Peyer's patch (tissue), 4 donors: ENCODE measurements at places on chromosomes 13 and 19. TPM values are rescaled to one million over a fixed set of nuclear protein-coding genes. Genes with fewer than 3 reads are reported as not detected.

ZNF845 gene
- 6.6 TPM for total RNA-seq

DNA sequence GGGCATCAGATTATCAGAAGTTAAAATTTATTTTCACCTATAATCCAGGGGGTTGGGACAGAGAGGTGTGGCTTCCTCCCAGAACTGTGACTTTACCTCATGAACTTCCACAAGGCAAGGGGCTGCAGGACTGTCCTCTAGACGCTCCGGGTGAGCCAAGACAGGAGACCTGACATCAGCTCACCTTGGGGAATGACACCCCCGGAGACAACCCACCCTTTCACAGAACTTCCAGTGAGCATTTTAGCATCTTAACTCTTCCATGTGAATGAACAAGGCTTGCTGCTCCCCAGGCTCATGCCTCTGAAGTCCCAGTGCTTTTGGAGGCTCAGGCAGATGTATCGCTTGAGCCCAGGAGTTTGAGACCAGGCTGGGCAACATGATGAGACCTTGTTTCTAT is 29.4 kb upstream of the TFDP1 start:
- DNase-seq = no peak

GRCh38 chr19:49981603-49982593 is 20.9 kb upstream of the SIGLEC11 start:
- no peak for DNase-seq

- DNase-seq = no peak
These were observed 427.0 kb upstream of the KLF12 start for GRCh38 chr13:74561155-74561554.
